ENCODE measurements at places on chromosomes 2 and 18.

GRCh38 chr2:24853996-24854395 is 60.8 kb downstream of the CENPO start:
- peak; percentile 40 for DNase-seq

GRCh38 chr18:35611518-35611917 is 30.0 kb downstream of the GALNT1 start:
- no peak for DNase-seq

DNA sequence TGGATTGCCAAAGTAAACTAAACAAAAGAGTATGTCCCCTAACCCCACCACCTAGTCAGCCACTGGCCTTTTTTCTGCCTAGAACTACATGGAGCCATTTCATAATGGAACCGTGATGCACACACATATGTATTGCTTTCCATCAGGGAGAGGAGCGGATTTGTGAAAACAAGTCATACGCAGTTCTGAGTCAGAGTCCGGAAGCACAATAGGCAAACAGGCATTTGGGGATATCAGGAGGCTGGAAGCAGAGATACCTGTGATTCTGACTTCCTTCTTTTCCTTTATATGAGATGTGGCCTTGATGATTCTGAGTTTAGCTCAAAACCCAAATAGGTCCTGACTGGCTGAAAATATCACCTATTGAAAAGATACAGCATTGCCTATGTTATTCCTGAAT is 93.5 kb downstream of the TMEM163 start:
- no peak for DNase-seq

DNA sequence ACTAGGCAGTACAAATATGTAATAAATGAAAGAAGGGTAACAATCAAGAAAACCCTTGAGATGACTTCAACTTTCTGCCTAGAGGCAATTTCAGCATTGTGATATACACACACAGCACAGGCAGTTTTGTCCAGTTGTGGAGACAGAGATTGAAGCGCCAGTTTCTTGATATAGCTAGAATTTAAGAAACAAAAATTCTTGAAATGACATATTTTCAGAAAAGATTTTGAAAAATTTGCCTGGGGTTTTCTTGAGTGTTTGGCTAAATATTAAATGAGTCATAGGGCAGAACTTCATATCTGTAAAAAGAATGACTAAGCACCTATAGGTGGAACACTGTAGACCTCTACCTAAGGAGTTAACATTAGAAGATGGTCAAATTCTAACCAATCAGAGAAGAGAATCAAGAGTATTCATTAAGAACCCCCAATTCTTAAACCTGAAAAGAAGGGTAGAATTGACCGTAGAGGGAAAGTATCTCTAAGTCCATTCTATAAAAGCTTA is 1266.8 kb upstream of the TMEFF2 start:
- DNase-seq, result no peak

GRCh38 chr18:73577365-73577764 is 570.3 kb downstream of the FBXO15 start:
- no peak for DNase-seq

Data from amniotic epithelial cell (primary cell).